Uterus (tissue), 4 donors: ENCODE measurements at places on chromosomes 5 and 9. TPM values are rescaled to one million over a fixed set of nuclear protein-coding genes. Genes with fewer than 3 reads are reported as not detected.
A peak's percentile ranks its signal among the peaks of the same experiment; 100 is the strongest.

DNA sequence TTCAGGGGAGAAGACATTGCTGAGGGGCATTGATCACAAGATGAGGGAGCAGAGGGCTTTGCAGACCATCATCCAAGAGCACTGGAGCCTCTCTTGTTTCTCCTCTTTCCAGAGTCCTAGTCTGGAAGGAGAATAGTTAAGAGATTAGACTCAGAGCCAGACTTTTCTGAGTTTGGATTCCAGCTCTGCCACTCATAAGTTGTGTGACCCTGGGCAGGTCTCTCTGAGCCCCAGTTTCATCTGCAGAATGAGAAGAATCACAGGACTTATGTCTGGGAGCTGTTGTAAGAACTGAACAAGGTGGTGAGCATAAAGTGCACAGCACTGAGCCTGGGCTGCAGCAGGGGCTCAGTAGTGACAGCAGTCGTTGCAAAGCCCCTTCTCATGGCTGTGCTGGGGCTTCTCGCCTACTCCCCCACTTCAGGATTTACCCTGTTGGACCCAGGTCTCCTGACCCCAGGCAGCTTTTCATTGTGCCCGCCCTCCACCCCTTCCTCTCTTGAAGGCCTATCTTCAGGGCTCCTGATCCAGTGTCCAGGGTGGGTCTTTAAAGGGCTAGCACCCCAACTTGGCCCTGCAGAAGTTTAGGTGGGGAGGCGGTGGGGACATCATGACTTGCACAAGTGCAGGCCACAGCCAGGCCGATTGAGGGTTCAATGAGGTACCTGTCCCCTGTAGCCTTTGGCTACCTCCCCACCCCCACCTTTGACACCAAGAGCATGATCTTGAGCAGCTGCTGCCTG lies 1.5 kb downstream of the SYNPO start:
- H3K4me1 ChIP-seq = peaks cover 43% of the 10 kb centered on the region
- H3K27me3 ChIP-seq = no peaks in the 10 kb centered on the region
- DNase-seq = no peak
- no peaks in the 10 kb centered on the region for H3K36me3 ChIP-seq
- peak overlapping the region; percentile 94 for H3K27ac ChIP-seq
- no peak overlapping the region for H3K4me3 ChIP-seq

DNA sequence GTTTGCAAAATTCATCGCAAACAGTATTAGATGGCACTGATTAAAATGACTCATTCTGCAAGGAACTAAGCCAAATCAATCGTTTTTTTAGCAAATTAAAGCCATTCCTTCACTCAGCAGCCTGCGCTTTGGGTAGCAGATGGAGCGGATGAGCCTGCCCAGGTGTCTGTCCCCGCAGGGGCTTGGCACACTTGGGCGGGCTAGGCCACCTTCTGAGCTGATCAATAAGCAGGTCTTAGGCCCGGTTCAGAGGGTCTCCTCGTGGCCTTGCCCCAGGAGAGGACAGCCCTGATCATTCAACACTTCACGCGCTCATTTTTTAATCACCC lies 78.0 kb upstream of the FCN1 start:
- no peaks in the 10 kb centered on the region for H3K4me1 ChIP-seq
- DNase-seq = no peak
- no peak overlapping the region for H3K4me3 ChIP-seq
- H3K27ac ChIP-seq = no peak overlapping the region

DNA sequence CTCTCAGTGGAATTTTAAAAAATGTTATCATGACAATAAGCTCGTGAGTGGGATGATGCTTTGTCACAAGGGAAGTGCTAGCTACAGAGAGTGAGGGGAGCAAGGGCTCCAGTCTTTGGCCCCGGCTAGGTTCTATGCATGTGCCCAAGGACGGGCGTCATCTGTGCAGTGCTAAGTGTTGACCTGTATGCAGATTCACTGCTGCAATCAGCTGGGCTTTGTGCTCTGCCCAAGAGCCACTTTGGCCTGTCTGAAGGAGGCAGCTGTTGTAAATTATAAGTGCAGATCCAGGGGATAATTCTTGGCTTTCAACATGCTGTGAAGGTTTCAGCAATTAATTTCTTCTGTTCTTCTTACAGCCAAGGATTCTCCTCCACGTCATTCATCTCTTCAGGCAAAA lies 268.6 kb downstream of the PSAT1 start:
- DNase-seq = no peak
- H3K4me3 ChIP-seq = no peak overlapping the region
- no peaks in the 10 kb centered on the region for H3K4me1 ChIP-seq

GRCh38 chr5:37668524-37669047 lies 171.3 kb downstream of the GDNF start:
- H3K4me1 ChIP-seq = peaks cover 6% of the 10 kb centered on the region
- no peaks in the 10 kb centered on the region for H3K36me3 ChIP-seq
- H3K27me3 ChIP-seq = no peaks in the 10 kb centered on the region
- H3K4me3 ChIP-seq = no peak overlapping the region
- DNase-seq = peak; percentile 40

PCDHB7 gene
- total RNA-seq = 6.5 TPM

- no peak for DNase-seq
- H3K4me3 ChIP-seq = no peak overlapping the region
- H3K4me1 ChIP-seq = no peaks in the 10 kb centered on the region
- H3K27ac ChIP-seq = no peak overlapping the region
- H3K27me3 ChIP-seq = no peaks in the 10 kb centered on the region
These were observed 37.4 kb downstream of the KCNIP1 start for GRCh38 chr5:170541146-170541769.

GARIN3 gene
- total RNA-seq = not detected

GRCh38 chr5:119814655-119815054 lies 185.3 kb downstream of the FAM170A start:
- H3K27me3 ChIP-seq = no peaks in the 10 kb centered on the region
- no peaks in the 10 kb centered on the region for H3K4me1 ChIP-seq
- H3K27ac ChIP-seq = no peak overlapping the region
- no peaks in the 10 kb centered on the region for H3K36me3 ChIP-seq
- DNase-seq = no peak

- peaks cover 2% of the 10 kb centered on the region for H3K4me1 ChIP-seq
- no peaks in the 10 kb centered on the region for H3K36me3 ChIP-seq
- no peak overlapping the region for H3K4me3 ChIP-seq
- no peak overlapping the region for H3K27ac ChIP-seq
These were observed 159.7 kb downstream of the PBX3 start for GRCh38 chr9:125906893-125907292.

DNA sequence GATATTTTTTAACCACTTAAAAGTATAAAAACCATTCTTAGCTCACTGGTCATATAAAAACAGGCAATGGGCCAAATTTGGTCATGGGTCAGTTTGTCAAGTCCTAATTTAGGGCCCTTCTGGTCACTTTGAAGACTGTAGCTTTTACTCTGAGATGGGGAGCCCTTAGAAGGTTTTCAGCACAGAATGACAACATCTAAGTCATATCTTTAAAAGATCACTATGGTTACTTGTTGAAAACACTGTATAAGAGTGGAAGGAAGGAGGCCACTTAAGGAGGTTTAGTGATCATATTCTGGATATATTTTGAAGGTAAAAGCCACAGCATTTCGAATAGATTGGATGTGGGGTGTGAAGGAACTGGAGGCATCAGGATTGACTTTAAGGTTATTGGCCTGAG lies 76.7 kb downstream of the STRBP start:
- no peaks in the 10 kb centered on the region for H3K27me3 ChIP-seq
- H3K27ac ChIP-seq = no peak overlapping the region
- no peak for DNase-seq
- H3K36me3 ChIP-seq = no peaks in the 10 kb centered on the region

DNA sequence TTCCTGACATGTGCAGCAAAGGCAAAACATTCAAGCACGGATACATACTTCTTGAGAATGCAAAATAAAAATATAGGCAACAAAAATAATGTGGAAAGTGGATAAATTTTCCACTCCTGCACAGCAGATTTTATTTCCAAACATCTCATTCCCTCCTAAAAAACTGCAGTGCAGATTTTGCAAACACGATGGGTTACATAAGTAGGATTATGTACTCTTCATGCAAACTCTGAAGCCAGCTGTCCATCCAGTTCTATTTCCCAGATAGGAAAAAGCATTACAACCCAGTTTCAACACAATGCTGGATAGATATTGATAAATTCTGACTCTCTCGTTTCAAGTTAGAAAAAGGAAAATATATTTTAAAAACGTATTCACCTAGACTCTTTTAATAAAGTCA lies 52.7 kb upstream of the CCNG1 start:
- DNase-seq = no peak
- no peaks in the 10 kb centered on the region for H3K36me3 ChIP-seq
- H3K27me3 ChIP-seq = no peaks in the 10 kb centered on the region
- H3K4me3 ChIP-seq = no peak overlapping the region
- no peak overlapping the region for H3K27ac ChIP-seq

GRCh38 chr9:101716629-101717028 lies 21.8 kb downstream of the GRIN3A start:
- no peaks in the 10 kb centered on the region for H3K4me1 ChIP-seq
- no peaks in the 10 kb centered on the region for H3K36me3 ChIP-seq
- no peak overlapping the region for H3K27ac ChIP-seq
- H3K4me3 ChIP-seq = no peak overlapping the region
- no peak for DNase-seq

- H3K4me3 ChIP-seq = no peak overlapping the region
- no peaks in the 10 kb centered on the region for H3K36me3 ChIP-seq
- H3K4me1 ChIP-seq = no peaks in the 10 kb centered on the region
These were observed 41.0 kb upstream of the MTAP start for GRCh38 chr9:21761309-21761901.

TAS2R1 gene
- not detected for total RNA-seq
